ENCODE measurements at places on chromosomes 13 and 19.

- peak; percentile 3 for DNase-seq
These were observed 27.3 kb downstream of the TM9SF2 start for GRCh38 chr13:99528547-99528946.

- no peak for DNase-seq
These were observed 15.0 kb upstream of the LMO7 start for GRCh38 chr13:75621147-75621546.

DNA sequence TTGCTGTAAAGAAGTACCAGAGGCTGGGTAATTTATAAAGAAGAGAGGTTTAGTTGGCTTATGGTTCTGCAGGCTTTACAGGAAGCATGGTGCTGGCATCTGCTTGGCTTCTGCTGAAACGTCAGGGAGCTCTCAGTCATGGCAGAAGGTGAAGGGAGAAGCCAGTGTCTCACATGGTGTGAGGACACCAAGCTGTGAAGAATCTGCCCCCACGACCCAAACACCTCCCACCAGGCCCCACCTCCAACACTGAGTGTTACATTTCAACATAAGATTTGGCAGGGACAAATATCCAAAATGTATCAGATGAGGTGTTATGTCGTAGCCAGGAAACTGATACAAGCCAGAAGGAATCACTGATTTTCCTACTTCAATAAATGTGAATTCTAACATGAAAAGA is 136.5 kb downstream of the CYSLTR2 start:
- no peak for DNase-seq

DNA sequence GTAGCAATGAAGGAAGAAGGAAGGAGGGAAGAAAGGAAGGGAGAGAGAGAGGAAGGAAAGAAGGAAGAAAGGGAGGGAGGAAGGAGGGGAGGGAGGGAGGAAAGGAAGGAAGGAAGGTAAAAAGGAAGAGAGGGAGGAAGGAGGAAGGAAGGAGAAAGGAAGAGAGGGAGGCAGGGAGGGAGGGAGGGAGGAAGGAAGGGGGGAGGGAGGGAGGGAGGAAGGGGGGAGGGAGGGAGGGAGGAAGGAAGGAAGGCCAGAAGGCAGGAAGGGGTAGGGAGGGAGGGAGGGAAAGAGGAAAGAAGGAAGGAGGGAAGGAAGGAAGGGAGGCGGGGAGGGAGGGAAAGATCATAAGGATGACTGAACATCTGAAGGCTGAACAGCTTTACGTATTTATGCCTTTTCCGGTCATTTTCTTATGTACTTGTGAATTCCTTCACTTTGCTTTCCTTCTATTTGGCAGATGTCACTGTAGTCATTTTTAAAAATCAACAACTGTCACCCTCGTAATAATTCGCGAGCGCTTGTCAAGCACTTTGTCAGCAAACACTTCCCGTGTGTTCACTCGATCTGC is 6.7 kb upstream of the TTYH1 start:
- no peak for DNase-seq

DNA sequence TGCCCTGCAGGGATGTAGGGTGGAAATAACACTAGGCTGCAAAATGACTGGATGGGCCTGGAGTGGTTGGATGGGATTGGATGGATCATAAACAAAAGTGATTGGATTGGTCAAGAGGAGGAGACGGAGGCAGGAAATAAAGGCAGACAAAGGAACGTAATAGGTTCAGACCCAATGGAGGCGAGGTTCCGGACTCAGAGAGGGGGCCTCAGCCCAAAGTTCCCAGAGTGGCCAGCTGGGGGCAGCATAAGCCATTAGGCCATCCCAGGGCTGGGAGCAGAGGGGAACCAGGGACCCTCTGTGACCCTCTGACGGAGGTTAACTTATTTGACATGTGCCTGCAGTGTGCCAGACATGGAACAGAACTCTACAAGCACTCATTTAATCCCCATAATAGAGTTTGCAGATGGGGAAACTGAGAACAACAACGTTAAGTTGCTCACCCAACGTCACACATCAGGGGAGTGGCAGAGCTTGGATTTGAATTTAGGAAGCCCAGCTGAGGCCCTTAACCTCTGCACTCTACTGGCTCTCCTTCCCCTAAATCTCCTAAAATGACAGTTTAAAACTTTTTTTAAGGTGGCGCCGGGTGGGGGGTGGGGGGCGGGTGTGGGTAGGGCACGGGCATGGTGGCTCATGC is 15.3 kb upstream of the MAP1S start:
- no peak for DNase-seq

DNA sequence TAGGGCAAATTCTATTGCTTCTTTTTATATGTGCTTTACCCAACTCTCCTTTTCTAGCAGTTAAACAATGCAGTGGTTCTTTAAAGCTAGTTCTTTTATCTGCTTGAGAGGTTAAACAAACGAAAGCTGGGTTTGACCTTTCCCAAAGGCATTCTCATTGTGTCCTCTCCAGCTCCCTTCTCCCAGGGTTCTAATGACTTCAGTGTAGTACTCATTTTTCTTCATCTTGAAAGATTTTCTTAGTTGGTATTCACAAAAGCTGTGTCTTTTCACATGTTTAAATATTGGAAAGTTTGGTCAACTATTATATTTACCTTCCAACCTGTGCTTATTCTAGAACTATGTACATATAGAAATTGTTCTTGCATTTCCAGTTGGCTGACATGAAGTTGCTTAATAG is 1.5 kb downstream of the WASF3 start:
- peak; percentile 73 for DNase-seq

DNA sequence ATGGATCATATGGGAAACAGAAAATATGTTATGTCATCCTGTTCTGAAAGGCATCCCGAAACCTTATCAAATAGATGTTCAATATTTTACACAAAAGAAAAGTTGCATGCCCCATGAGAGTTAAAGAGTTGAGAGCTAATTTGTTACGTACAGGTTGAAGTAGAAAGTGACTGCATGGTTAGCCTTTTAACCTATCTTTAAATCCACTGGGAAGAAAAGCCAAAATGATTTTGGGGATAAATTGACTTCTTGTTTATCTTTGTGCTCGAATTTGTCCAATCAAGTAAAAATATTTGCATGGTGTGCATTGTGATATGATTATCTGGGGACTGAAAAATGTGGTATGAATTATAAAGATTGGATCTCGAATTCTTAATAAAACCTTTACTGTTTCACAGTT is 230.1 kb downstream of the POSTN start:
- DNase-seq, result no peak

- DNase-seq, result no peak
These were observed 229.7 kb downstream of the KCTD12 start for GRCh38 chr13:76656500-76656899.

DNA sequence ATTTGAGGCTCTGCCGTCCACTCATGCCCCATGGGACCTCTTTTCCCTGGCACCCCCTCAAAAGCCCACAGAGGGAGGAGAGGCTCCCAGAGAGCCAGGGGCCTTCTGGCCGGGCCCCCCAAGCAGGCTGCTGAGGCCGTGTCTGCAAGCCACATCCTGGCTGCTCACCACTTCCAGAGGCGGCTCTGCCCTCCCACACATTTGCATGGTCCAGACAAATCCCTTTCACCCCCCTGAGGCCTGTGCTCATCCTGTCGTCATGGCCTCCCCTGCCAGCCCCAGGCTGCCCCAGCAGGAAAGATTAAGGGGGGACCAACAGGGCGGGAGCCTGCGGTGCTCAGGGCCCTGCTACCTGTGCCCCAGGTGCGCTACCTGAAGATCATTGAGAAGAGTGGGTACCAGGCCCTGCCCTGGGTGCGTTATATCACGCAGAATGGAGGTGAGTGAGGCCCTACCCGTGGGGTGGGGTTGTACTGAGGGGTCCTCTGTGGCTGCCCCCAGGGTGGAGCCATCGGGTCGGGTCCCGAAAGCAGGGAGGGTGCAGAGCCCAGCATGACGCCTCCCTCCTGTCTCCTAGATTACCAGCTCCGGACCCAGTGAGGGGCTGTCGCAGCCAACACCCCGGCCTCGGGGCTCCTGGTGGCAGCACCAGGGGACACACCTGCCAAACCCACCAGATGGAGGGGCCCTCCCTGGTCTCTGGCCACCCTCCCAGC is 36.3 kb downstream of the AP1M1 start:
- no peak for DNase-seq

DNA sequence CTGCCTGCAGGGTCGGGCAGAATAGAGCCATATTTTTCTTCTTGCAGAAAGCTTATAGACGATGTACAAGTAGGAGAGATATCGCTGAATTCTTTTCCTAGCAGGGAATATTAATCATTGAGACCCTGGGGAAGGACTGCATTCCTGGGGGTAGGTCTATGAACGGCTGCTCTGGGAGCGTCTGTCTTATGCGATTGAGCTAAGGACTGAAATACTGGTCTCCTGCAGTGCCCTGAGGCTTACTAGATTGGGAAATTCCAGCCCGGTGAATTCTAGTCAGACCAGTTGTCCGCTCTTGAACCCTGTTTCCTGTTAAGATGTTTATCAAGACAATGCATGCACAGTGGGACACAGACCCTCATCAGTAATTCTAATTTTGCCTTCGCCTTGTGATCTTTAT is 59.8 kb upstream of the UBAC2 start:
- no peak for DNase-seq

GRCh38 chr19:38778733-38779132 is 5.4 kb upstream of the LGALS7 start:
- DNase-seq, result no peak

DNA sequence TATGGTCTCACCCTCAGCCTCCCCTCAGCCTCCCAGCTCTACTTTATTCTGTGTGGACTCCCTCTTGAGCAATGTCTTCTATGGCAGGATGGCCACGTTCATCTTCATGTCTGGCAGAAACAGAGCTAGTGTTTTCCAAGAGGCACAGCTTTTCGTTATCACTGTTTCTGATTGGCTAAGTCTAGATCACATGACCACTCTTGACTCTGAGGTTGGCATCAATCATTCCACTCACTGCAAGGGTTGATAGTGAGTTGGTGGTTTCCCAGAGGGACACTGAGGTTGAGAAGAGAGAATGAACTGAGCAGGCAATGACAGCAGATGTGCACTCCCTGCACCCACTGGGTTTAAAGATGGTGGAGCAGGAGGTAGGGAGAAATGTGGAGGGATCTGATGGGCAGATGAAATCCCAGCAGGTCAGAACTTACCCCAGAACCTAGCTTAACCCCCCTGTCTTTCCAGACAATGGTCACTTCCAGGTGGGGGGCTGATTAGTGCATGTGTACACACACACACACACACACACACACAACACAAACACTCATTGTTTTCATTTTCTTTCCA is 26.3 kb upstream of the UQCRFS1 start:
- no peak for DNase-seq

- no peak for DNase-seq
These were observed 30.7 kb upstream of the ZNF728 start for GRCh38 chr19:23033721-23034120.
